ENCODE measurements at places on chromosomes 3 and 15. TPM values are rescaled to one million over a fixed set of nuclear protein-coding genes. Genes with fewer than 3 reads are reported as not detected.

DNA sequence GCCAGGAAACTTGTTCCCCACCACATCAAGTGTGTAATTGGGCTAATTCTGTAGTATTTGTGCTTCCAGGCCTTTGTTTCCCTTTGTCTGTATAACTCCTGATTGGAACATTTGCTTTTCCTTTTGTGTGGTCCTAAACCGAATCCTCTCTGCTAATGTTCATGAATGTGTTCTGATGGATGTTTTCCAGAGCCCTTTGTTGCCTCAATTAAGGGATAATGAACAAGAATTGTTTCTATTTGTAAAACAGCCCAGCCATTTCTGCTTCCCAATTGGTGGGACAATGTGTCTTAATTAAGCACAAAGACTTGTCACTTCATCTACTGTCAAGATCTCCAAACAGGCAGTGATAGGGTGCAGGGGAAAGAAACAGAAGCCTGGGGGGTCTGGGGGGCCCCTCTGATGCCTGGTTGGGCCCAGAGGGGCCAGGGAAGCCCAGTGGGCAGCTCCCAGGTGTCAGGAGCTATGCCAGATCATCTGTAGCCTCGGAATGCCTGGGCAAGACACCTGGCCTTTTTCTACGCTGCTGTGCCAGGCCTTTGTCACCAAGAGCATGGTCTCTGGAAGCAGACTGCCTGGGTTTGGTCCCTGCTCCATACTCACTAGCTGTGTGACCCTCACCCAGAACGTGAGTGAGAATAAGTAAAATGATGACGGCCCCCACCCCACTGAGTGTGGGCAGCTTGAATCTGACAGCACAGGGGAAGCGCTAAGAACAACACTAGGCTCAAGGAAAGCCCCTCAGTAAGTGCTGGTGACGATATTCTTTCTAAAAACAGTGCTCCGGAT lies 116.6 kb upstream of the PRR20G start:
- no peak for DNase-seq

DNA sequence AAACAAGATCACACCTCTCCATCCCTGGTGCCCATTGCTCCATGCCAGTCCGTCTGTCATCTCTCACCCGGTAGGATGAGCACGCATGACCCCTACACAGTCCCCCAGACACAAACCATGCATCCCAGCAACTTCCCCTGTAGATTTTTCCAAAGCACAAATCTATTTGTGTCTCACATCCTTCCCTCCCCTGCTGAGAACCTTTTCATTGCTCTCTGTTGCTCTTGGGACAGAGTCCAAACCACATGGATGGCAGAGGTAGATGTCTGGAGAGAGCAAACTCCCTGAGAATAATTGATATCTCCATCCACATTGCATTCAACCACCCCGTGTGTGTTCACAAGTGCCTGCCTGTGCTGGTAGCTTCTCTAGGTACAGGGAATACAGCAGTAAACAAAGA lies 29.9 kb upstream of the LRTM1 start:
- no peak for DNase-seq

- DNase-seq: no peak
These were observed 18.7 kb downstream of the STARD9 start for GRCh38 chr15:42594095-42594494.

GRCh38 chr3:150371741-150372254 lies 36.3 kb upstream of the TSC22D2 start:
- peak; percentile 88 for DNase-seq

DNA sequence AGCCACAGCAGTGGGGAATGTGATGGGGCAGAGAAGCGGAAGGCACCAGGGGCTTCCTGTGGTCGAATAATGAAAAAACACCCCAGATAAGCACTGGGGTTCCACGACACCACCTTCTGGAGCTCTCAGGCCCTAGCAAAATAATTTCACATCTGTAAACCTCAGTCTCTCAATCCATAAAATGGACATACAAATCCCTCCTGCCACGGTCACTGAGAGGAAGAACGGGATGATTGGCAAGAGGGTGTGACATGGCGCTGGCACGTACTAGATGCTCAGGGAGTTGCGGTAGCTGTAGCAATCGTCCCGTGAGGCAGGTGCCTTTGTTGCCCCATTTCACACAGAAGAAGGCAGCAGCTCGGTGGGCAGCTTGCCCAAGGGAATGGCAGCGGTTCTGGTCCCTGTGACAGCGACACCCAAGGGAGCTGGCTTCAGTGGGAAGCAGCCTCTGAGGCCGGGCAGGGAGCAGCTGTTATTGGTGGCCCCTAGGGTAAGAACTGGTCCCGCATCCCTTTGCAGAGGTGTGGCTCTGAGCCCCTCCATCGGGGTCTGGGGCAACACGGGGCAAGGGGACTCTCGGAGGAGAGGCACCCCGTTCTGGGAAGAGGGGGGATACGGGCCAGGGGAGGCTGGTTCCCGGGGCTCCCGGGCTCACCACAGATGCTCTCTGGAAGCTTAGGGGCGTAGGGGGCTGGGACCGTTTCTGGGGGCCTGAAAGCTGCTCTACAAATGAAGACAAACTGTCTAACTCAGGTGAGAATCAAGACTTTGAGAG lies 114.0 kb upstream of the ALDH1A3 start:
- DNase-seq: no peak

DNA sequence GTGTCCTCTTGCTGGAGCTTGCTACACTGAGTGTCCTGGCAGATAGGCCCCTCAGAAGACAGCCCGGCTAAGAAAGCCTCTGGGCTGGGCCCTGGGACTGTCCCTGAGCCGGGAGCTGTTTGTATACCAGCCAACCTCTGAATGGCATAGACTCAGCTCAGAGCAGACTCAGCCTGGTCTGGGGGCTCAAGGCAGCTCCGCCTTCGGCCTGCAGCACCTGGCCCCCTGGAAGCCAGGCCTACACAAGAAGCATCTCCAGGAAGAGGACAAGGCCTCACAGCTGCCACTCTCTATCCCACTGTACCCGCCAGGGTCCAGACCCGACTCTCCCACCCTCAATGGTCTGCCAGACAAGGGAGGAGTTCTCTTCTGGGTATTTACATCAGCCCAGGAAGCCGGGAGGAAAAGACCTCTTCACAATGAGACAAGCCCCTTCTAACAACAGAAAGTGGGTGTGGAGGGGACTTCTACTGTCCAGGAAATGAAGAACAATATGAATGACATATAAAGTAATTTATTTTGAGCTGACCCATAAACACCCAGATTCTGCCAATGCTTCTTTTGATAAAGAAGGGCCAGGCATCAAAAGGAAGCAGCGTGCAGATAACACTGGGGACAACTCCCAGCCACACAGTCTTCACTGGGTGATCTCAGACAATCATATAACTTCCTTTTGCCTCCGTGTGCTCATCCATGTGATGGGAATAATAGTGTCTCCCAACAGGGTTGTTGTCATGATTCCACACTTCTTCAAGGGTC lies 110.2 kb downstream of the TPRA1 start:
- DNase-seq: no peak

- DNase-seq: no peak
These were observed 29.6 kb upstream of the SELENOK start for GRCh38 chr3:53921296-53921695.

DNA sequence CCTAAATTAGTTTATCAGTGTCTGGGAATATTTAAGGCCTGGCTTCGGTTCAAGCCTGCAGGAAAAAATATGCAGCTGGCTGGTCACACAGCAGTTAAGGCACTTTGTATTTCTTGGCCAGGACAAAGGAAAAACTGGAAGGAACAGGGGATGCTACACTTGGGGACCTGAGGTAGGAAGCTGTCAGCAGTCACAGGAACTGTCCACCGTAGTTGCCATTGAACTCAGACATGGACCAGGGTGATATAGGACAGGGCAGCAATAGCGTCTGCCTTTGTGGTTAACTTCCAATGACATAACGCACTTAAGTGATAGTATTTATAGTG lies 49.1 kb downstream of the NR1D2 start:
- DNase-seq: no peak

Gene AADAC
- not detected for polyA plus RNA-seq

Gene SLC22A13
- polyA plus RNA-seq: 1.7 TPM

Gene KLHL18
- polyA plus RNA-seq: 12.2 TPM
